ENCODE measurements at places on chromosomes 13 and 19. TPM values are rescaled to one million over a fixed set of nuclear protein-coding genes. Genes with fewer than 3 reads are reported as not detected.
A peak's percentile ranks its signal among the peaks of the same experiment; 100 is the strongest.

The MCF2L gene
- 46.9 TPM for polyA plus RNA-seq

- DNase-seq: no peak
Measured at GRCh38 chr13:46202188-46202795, 9.4 kb upstream of the LRRC63 start.

DNA sequence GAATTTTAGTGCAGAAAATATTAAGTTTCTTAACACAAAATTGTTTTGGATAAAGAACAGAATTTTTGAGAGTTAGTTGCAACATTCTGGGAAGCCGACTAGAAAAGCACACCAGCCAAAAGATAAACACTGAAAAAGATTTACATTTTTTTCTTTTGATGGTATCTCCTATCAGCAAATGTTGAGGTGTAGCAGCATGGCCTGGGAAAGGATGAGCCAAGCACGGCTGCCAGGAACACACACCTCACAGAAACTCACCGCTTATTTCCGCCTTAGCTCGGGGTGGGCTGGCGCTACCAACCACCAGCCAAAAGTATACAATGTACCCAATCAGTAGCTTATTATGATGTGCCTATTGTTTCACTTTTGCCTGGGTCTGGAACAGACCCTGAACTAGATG, 134.7 kb downstream of the MIPEP start:
- no peak for DNase-seq

DNA sequence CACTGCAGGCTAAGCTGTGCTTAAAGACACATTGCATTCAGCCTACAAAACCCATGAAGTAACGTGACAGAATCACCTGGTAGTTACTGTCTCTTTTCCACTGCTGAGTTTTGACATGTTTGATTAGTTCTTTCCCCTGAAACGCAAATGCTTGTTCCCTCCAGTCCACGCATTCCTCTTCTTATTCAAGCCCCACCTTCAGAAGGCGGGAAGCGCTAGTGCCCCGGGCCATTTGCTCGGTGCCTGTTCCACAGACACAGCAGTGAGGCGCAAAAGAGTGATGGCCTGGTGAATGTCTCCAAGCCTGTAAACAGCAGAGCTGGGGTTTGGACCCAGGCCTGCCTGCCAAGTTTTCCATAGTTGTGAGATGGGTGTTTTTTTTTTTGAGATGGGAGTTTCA, 10.9 kb downstream of the ACP4 start:
- DNase-seq: no peak

GRCh38 chr13:100658363-100658762, 16.2 kb downstream of the TMTC4 start:
- DNase-seq: no peak

The CAMSAP3 gene
- polyA plus RNA-seq: 16.4 TPM

DNA sequence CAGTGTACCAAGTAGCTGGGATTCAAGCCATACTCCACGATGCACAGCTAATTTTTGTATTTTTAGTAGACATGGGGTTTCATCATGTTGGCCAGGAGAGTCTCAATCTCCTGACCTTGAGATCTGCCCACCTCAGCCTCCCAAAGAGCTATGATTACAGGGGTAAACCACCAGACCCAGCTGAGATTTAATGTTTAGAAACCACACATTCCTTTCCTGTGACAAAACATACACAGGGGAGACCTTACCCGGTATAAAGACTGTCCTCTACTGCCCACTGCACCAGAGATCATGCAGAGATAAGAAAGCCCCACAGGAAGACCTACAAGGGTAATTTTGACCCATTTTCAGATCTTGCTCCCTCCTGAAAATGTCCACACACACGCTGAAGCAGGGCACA, 22.8 kb upstream of the ZNF83 start:
- DNase-seq: no peak

GRCh38 chr13:59229861-59230260, 933.9 kb downstream of the DIAPH3 start:
- DNase-seq: no peak

DNA sequence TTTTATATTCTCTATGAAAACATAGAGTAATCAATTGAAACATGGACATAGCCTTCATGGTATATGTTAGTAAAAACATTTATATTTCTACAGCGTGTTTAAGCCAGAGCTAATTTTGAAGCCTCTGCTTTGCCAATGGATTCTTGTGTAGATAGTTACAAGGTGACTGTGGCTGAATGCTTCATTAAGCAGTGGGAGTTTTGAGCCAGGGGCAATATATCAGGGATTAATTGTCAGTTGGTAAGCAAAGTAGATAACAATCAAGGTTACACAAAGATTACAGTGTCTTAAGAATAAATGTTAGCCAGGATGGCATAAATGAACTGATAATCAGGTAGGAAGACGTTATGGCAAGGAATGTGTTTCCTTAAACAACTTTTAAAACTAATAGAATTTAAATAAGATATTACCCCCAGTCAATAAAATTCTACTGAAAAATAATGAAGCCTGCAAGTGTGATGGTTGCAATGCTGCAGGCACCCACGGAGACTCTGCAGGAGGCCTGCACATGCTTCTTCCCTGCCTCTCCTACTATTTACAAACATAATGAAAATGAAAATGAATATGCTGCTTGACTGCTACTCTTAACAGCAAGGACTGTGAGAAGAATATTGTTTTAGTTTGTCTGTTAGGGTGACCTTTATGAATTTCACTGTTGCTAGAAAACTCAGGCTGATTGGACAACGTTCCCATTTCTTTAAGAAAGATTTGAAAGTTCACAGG, 588.5 kb downstream of the GPC5 start:
- DNase-seq: peak; percentile 35

DNA sequence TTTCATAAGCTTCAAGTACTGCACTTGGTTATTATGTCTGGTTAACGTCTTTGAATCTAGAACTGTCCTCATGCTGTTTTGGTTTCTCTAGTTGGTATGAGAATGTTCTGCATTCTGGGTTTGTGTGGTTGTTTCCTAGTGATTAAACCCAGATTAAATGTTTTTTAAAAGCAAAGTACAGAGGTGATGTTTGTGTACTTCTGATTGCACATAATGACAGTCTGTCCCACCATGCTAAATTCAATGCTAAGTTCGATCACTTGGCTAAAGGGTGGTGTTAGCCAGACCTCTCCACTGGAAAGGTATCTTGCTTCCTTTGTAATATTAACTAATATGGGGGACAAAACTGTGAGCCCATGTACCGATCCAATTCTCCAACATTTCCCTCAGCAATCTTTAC, 14.6 kb downstream of the N4BP2L1 start:
- no peak for DNase-seq

Data from renal cortex interstitium (tissue), 15 donors.